Amygdala (tissue), 56 donors: ENCODE measurements at places on chromosomes 5 and 9.

DNA sequence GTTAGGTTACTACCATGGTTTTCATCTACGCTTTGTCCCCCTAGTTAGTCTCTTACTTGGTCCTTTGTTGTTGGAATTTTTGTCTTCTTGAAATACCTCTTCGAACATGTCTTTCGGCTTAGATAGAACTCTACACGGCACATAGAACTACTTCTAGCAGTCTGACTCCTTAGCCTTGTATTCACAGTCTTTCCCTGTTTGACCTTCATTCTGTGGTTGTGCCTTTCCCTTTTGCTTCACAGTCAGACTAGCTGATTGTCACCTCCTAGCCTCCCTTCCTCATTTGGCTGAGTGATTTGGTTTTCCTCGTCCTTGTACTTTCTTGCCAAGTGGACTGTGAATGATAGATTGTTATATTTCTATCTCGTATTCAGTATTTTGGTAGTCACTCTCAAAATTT is 10.7 kb downstream of the SMAD5 start:
- DNase-seq = no peak

DNA sequence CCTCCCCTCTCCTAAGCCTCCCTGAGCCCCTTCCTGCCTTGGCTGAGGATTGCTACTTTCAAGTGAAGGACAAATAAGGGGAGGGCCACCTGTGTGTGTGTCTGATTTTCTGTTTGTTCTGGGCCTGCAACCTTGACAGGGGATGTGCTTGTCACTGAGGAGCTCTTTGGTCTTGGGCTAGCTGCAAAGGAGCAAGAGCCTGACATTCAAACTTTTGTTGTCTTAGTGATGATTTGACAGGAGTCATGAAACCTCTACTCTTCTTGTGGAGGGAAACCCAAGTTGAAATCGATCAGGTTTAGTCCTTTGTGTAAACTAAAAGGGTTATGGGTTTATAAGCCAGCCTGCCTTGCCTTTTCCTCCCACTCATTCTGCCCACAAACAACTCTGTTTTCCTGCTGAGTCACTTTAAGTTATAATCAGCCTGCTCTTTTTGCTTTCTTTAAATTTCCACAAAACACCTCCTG is 16.9 kb downstream of the CLTA start:
- no peak for DNase-seq

DNA sequence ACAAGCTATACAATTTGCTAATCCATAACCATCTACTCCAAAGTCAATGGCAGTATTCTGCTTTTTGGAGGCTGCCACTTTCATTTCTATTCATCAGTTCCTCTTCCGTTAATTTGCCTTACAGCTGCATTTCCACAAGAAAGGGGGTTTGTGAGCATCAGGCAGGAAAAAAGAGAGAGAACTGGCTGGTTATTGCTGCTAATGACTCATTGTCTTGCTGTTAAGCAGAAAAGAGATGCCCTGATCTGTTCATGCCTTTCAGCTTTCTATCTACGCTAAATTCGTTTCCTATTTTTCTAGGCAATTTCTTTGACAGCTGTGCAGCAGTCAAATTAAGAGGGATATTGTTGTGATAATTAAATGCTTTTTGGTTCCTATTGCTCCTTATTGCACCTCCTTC is 65.9 kb upstream of the GNAQ start:
- no peak for DNase-seq

- no peak for DNase-seq
These were observed 37.8 kb downstream of the BHMT start for GRCh38 chr5:79149433-79149832.

DNA sequence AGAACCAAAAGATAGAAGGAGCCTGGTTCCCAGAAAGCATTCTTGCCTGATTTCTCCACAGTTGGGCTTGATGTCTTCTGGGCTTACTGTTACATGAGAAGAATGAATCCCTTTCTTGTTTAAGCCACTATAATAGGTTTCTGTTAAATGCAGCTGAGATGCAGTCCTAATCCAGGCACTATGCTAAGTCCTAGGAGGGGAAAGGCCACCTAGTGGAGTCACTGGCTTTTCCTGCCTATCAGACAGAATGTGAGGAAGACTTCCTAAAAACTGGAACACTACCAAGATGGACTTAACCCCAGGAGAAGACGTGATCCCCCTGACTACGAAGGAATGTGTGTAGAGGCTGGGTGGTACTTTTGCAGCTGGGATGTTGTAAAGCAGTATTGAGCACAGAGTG is 34.3 kb upstream of the FSD1L start:
- DNase-seq = no peak

GRCh38 chr9:132472599-132472998 is 62.6 kb downstream of the CFAP77 start:
- DNase-seq = no peak

- DNase-seq = no peak
These were observed 64.2 kb upstream of the CEP78 start for GRCh38 chr9:78171651-78172050.

DNA sequence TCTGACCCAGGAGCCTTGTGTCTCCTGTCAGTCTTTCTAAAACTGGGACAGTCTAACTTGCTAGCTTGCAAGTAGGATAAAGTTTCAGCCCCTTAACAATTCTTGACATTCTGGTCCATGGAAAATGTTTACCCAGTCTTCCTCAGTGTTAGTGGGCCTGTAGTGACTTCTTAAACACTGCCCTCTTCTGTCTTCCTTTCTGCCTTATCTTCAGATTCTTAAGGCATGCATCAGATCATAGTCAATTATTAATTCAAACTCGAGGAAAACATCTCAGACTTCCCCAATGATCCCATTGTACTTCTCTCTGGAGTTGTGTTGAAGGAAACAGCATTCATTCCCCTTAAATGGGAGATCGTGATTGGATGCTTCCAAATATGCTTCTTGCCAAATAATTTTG is 1199.8 kb downstream of the DTWD2 start:
- DNase-seq = no peak

DNA sequence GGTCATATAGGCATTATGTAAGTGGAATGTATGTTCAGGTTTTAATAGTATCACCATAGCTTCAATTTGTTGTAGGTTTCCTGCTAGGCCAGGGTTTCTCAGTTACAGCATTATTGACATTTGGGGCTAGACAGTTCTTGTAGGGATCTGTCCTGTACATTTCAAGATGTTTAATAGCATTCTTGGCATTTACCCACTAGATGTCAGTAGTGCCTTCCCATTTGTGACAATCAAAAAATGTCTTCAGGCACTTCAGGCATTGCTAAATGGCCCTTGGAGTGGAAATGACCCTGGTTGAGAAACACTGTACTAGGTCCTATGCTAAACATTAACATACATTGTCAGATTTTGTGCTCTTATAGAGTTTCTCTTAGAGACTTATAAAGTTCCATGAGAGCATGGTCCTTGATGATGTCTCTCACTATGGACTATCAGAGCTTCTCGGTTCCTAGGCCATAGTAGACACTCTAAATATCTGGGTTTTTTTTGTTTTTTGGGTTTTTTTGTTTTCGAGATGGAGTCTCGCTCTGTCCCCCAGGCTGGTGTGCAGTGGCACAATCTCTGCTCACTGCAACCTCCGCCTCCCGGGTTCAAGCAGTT is 1.4 kb downstream of the KIF20A start:
- DNase-seq = no peak

- DNase-seq = no peak
These were observed 872 bp upstream of the SMIM3 start for GRCh38 chr5:150777685-150778084.

GRCh38 chr5:72160329-72160728 is 53.1 kb downstream of the MAP1B start:
- no peak for DNase-seq

DNA sequence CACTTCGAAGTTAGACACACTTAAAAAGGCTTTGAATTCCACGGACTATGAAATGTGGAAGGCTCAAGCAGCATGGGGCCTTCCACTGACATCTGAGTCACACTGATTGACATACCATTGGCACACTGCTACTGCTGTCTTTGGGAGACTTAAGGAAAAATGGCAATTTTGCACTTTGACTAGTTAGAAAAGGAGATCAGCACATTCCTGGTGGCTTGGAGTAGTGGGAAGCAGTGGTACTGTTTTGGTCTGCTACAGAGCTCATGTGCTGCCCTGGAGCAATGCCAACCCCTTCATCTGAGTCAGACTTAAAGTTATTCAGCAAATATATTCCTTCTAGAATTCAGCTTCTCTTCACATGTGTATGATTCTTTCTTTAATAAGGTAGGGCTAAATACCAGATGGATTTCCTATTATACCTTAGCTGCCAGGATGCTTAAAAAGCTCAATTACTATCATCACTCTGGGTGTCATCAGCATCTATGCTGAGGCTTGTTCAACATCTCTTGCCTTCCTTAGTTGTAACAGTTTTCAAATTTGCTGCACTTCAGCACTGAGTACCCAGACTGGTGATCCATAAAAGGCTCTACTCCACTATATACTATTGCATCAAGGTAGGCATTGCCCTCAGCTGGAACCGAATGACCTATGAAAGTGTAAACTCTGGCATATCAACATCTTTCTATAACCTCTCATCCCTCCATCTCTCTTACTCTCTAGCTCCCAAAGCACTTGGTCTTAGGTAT is 42.3 kb upstream of the MOCS2 start:
- DNase-seq = no peak

DNA sequence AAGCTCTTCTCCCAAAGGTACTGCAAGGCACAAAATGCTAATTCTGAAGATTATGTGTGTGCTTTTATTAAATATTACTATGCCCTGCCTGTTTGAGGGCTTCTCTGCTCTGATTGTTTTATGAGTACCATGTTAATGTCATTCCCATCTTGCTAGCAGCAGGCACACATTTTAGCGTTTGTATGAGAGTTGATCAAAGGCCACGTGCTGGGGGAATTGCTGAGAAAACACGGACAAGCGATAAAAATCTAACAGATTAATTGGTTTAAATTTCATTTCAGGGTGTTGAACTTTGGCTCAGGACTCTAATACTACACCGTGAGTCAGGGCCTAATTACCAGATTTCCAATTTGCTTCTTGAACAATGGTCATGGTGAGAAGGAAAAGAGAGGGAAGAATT is 298.4 kb downstream of the EBF1 start:
- no peak for DNase-seq

GRCh38 chr5:56128113-56128512 is 105.0 kb downstream of the ANKRD55 start:
- DNase-seq = no peak

- no peak for DNase-seq
These were observed 53.7 kb downstream of the FGD3 start for GRCh38 chr9:93001031-93001430.

DNA sequence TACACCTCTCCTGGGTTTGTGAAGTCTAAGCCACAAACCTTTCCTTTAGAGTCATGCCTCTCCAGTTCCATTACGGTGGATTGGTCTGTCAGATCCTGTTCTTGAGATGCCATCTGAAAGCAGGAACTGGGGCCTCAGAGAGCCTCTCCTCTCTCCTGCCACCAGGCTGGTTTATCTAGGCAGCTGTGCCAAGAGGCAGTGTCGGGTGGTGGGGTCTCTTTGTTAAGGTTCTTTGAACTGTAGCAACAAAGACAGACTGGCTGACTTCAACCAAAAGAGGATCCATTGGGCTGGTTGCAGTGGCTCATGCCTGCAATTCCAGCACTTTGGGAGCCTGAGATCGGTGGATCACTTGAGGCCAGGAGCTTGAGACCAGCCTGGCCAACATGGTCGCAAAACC is 66.0 kb upstream of the ANGPTL2 start:
- DNase-seq = no peak

DNA sequence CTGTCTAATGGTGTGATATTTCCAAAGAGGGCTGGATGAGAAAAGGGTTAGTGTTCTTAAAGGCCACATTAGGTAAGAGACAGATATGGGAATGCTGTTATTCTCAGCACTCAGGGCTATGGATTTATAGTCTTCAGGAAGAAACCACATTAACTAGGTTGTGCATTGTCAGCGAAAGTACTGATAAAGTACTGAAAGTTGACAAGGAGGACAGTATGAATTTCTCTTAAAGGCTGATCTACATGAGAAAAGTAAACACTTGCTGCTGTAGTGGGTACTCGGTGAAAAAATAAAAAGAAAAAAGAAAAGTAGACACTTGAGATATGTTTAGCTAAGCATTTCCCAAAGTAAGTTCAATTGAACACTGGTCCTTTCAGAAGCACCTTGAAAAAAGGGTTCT is 381.0 kb upstream of the RPS23 start:
- no peak for DNase-seq

DNA sequence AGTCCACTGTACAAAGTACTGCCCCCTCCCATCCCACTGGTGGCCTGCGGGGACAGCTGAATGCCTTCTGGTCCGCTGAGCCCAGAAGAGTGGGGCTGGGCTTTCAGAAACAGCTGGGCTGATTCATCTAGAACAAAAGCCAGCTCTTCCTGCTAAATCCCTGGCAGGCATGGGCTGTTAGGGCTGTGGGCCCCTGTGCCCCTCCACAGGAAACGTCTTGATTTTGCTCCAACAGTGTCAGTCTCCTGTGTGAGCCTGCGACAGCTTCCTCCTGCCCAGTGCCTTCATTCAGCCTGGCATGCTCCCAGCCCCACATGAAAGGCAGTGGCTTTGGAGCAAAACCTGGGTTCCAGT is 6.9 kb upstream of the GSN start:
- DNase-seq = peak; percentile 87

GRCh38 chr5:160071516-160071915 is 47.7 kb downstream of the PWWP2A start:
- peak; percentile 2 for DNase-seq

- no peak for DNase-seq
These were observed 87.0 kb downstream of the ANGPTL2 start for GRCh38 chr9:127035423-127035822.

DNA sequence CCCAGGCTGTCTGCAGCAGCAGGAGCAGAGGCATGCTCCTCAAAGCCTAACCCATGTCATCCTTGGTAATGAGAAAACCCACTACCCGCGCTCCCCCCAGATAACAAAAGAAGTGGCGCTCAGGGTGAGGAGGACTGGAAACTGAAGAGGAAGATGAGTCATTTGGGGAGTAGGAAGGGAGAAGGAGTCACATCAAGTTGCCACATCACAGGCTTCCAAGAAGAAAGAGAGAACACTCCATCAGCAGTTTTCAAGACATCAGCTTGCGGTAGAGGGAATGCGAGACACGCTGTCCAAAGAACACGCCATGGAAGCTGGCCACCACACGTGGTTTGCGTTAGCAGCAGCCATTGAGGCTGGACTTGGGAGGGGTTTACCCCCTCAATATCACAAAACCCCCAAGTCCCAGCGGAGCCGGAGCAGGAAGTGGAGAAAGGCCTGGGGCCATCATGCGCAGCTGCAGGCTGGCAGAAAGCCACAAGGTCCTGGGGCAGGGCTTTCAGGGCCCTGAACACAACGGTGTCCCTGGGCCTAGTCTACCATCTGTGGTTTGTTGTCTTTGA is 41.5 kb downstream of the SH3PXD2B start:
- no peak for DNase-seq

- DNase-seq = no peak
These were observed 12.0 kb downstream of the GLRX start for GRCh38 chr5:95810305-95811125.
